ENCODE measurements at places on chromosomes 11 and 22.

DNA sequence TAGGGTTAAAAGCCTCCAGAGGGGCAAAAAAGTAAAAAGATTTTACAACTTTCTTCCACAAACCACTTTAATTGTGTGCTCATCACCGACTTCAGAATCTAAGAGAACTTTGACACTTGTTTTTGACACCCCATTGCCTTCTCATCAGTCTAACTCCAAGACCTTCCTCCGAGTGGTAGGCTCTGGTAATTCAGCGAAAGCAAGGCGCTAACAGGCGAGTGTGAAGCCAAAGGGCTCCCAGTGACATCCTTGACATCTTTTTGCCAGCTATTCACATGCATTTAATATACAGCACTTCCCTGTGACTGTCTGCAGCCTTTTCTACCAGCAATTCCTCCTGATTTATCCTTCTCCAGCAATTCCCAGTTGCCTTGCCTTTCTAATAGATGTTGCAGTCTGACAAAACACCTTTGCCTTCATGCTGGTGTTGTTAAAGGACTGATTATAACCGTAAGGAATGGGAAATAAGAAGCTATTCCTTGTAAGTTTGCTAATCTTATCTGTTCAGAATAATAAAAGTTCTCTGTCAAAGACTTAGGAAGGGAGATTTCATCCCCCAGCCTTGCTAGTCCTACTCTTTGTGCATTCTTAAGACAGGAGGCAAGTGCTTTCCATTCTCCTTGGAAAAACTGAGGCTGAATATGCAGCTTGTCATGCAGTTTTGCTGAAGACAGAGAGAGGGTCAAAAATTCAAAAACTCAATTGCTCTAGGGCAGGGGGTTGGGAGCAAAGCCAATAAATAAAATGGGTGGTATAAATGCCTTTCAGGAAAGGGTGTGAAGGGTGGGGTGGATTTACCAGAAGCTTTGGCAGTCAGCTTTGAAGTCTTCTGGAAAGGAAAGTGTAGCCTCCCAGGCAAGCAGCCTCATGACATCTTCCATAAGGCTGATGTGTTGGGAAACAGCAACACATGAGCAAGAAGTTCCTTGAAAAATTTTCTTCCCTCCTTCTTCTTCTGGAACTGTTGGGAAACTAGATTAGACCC is 39.1 kb downstream of the SNX19 start:
- no peak for DNase-seq

GRCh38 chr11:106463154-106463553 is 385.7 kb downstream of the AASDHPPT start:
- DNase-seq, result no peak

- no peak for DNase-seq
Measured at GRCh38 chr11:94652735-94653284, 85.6 kb downstream of the PIWIL4 start.

DNA sequence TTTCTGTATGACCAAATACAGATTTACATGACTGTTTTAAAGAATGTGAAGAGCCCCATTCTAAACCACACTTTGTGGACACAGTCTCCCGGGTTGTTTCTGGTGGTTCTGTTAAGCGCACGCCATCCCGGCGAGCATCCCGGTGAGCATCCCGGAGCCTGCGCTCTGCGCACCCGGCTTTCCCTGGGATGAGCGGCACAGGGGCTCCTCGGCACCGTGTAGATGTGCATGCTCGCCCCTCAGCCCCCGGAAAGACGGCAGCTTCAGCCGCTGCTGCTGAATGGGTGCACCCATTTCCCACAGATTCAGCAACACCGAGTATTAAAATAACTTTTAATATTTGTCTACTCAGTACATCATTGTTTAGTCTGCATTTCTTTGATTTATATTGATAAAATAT is 36.0 kb downstream of the GLB1L2 start:
- no peak for DNase-seq

DNA sequence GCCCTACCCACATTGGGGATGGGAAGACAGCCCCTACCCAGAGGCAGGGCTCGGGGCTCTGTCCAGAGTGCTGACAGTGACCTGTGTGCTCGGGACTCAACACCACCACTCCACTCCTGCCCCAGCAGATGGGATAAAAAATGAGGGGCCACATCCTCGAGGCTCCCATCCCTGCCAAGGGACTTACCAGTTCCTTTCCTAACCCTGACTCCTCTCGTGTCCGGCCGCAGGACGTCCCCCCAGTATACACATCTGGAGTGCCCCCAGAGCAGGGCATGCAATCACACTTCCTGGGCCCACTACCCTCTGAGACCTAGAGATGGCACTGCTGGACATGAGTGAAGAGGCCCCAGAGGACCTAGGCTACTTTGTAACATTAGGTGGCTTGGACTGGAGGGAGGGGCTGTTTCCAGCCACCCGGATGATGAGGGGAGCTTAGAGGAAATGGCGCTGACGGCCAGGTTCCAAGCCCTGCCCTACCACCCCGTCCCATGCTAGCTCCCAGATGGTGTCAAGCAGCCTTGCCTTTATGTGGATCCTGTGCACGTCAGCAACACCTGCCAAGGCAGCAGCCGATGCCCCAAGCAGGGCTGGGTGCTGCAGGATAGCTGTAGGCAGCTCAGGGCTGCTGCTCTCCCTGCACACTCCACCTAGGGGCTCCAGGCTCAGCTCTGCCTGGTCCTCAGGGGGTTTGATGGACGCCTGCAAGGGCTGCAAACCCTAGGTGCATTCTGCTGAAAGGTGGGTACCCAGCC is 86.6 kb downstream of the DGCR2 start:
- peak; percentile 66 for DNase-seq

DNA sequence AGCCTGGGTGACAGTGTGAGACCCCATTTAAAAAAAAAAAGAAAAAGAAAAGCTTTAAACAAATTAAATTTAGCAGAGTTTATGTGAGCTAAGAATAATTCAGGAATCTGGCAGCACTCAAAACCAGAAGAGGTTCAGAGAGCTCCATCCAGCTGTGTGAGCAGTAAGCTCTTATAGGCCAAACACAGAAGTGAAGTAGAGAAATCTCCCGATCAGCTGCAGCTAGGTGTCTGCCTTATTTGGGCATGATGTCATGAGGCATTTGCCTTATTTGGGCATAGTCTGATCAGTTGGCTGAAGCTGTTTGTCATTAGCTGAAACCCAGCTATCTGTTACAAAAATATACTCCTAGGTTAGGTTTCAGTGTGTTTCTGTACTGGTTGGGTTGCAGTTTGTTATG is 8.2 kb downstream of the MS4A15 start:
- no peak for DNase-seq

- no peak for DNase-seq
Measured at GRCh38 chr11:130518164-130518680, 69.8 kb downstream of the ADAMTS15 start.

DNA sequence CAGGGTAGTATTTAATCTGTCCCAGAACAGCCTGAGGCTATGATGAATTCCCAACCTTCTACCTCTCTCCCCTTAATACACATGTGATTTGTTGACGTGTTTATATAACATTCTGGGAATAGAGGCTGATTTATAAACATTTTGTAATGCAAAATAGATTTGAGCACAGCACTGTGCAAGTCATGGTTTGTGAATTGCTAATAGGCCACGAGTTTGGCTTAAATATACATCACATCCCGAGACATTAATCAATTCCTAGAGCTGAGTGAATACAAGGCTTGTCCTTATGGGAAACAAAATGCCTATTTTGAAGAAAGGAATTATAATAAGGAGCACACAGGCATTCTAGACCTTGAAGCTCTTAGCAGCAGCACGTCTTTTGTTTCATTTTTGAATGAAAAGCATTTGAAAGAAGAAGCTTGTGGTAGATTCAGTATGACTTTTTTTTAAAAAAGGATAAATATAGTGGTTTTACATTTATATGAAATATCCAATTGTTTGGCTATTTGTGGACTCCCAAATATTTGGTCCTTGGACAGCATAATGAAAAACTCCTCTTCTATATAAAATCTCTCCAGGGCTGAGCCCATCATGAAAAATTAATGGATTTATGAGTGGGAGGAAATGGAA is 116.4 kb downstream of the SLC17A6 start:
- DNase-seq, result no peak

DNA sequence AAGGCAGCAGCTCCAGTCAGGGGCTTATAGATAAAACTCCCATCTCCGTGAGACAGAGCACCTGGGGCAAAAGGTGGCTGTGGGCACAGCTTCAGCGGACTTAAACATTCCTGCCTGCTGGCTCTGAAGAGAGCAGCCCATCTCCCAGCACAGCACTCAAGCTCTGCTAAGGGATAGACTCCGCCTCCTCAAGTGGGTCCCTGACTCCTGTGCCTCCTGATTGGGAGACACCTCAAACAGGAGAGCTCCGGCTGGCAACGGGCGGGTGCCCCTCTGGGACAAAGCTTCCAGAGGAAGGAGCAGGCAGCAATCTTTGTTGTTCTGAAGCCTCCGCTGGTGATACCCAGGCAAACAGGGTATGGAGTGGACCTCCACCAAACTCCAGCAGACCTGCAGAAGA is 279.4 kb downstream of the LARGE1 start:
- no peak for DNase-seq

- DNase-seq, result no peak
Measured at GRCh38 chr11:94032066-94032465, 10.9 kb downstream of the HEPHL1 start.

DNA sequence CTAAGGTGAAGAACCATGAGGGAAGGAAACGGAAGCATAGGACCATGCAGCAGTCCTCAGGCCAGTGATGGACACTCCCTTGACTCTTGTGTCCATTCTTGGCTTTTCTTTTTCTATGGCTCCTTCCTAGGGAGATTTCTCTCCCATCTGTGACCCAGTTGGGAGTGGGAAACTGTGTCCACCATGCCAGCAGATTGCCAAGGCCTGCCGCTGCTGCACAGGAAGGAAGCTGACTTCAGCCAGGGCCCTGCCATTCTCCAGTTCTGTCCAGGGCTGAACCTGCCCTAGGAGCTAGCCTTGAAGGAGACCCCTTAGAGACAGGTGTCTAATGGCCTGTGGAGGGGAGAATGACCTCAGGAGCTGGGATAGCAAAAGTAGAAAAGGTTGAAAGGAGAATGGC is 17.4 kb downstream of the SSH3 start:
- DNase-seq, result no peak

- no peak for DNase-seq
Measured at GRCh38 chr11:123374622-123374968, 55.5 kb upstream of the GRAMD1B start.

GRCh38 chr11:109870297-109870696 is 222.9 kb upstream of the ZC3H12C start:
- no peak for DNase-seq

DNA sequence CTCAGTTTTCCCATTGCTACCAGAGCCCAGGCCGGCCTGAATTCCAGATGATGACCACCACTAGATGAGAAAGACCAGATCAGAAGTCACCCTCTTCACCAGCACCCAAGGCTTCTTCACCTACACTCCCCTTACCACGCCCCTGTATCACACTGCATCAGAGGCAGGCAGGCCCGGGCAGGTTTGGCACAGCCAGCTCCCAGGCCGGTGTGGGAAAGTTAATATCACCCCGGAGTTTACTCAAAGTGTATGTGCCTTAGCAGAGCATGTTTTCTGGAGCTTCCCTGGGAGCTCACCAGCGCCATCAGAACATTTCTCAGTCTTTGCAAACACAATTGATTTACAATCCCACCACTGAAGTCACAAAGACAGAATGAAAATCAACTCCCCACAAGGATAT is 47.5 kb upstream of the POU2AF1 start:
- DNase-seq, result no peak

GRCh38 chr11:76241243-76242000 is 35.1 kb upstream of the WNT11 start:
- no peak for DNase-seq

Measured in NCI-H1694 (cell line).